ENCODE measurements at places on chromosomes 4 and X. TPM values are rescaled to one million over a fixed set of nuclear protein-coding genes. Genes with fewer than 3 reads are reported as not detected.

GRCh38 chr4:73028621-73029020 lies 40.9 kb downstream of the COX18 start:
- DNase-seq, result no peak

- DNase-seq, result no peak
These were observed 15.4 kb upstream of the FAM9C start for GRCh38 chrX:13059637-13060499.

The CDS1 gene
- 22.3 TPM for polyA plus RNA-seq

GRCh38 chr4:1870328-1870577 lies 940 bp upstream of the NSD2 start:
- DNase-seq, result peak; percentile 86

DNA sequence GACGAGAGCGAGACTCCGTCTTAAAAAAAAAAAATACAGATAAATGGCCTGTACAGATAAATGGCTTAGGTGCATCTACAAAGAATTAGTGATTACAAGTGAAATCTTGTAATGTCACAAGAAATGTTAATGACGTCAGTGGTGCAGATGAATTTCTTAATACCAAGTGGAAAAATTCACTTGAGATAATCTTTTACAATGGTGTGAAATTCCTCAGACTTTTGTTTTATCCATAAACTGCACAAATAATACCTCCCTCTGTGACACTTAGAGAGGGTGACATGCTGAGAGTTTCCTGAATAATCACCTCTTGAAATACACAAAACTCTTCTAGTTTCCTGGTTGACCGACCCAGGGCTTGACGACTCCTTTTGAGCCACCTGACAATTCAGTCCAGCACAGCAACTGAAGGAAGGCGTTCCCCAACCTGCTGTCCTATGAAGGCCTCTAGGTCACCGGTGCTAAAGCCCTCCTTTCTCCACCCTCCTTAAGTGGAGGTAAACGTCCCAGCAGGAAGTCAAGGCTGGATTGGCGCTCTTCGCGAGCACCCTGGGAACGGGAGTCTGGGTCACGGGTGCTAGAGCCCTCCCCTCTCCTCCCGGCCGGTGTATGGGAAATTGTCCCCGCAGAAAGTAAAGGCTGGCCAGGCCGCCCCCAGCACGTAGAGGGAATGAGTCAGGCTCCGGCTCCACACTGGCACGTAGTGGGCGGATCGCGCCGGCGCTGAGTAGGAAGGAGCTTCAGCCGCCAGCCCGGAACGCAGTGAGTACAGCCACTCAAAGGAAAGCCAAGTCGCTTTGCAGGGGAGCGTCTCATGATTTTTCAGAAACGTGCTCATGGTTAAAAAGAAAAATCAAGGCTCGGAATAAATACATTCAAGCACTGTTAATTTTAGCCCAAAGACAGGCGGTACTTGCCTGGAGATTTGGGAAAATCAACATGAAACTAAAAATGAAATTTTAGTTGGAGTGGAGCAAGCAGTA lies at the start of gene TMEM144:
Gene TMEM144 (plus strand): TSS at position 662 of the 983 bp plus-strand sequence. CDS start 2,182 bp downstream, outside the sequence.
- peak; percentile 73 for DNase-seq

- DNase-seq, result no peak
These were observed 7.3 kb downstream of the EMCN start for GRCh38 chr4:100510551-100510950.

The TMPRSS11B gene
- 0.10 TPM for polyA plus RNA-seq

The PAGE1 gene
- not detected for polyA plus RNA-seq

The PSAPL1 gene
- not detected for polyA plus RNA-seq

DNA sequence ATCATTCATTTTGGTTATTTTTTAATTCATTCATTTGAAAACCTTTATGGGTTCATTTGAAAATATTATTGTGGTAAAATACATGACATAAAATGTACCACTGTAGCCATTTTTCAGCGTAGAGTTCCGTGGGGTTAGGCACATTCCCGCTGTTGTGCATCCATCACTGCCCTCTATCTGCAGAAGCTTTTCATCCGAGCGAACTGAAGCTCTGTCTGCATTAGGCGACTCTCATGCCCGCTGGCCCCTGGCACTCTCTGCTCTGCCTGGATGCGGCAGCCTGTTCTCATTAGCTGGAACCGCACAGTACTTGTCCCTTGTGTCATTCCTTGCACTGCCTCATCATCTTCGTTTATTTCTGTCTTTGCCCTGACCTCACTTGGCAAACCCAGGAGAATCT lies 17.5 kb downstream of the CFAP99 start:
- no peak for DNase-seq

DNA sequence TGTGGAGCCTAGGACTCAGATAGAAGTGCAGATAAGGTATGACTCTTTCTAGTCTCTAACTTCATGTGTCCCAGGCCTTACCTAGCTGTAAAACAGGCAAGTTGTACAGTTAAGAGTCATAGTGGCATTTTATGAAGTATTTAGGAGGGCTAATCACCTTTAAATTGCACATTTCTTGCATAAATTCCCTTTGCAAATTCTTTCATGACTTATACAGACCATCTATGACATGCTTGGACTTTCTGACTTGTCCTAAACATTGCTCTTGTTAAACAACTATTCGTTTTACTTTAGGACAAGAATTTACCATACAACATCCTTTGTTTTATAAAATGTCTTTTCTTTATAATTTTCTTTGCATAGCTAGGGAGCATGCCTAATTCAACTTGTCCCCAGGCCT lies 7.8 kb upstream of the RRAGB start:
- no peak for DNase-seq

- DNase-seq, result no peak
These were observed 100.2 kb upstream of the IL13RA1 start for GRCh38 chrX:118627084-118627758.

- DNase-seq, result no peak
These were observed 90.7 kb downstream of the NSUN7 start for GRCh38 chr4:40840255-40840984.

The ERAS gene
- polyA plus RNA-seq, result 0.24 TPM

DNA sequence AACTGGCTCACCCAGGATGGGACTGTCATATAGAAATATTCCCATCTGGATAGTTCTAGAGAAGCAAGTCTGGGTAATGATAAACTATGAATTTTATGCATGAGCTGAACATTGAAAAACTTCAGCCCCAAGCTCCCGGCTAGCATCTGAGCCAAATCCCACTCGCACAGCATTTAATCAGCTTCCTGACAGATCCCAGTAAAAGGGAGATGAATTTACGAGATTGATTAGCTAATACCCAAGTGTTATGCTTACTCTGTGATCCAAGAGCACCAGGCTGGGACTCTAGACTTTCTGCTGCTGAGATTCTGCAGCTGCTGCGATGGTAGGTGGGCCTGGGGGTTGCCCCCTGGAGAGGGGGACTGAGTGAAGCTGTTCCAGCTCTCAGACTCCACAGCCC lies 28.0 kb downstream of the FRMPD3 start:
- DNase-seq, result no peak

The HHIP gene
- 4.2 TPM for polyA plus RNA-seq

DNA sequence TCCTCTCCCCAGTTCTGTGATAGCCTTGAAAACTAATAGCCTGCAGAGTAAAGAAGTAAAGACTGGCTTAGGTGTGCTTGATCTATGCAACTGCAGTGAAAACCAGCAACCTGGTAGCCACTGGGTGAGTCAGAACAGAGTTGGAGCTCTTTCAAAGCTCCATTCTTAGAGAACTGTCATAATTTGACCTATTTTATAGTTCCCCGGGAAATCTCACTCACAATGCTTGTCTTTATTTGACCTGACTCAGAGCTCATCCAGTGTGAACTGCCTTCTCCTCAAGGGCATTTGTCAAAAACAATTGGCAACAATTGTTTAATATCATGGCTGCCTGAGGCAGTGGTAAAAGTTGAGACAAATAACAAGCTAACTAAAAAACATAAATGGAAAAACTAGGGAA lies 213.0 kb upstream of the NHS start:
- no peak for DNase-seq

The F8 gene
- 13.3 TPM for polyA plus RNA-seq

- no peak for DNase-seq
These were observed 48.2 kb downstream of the HADH start for GRCh38 chr4:108037884-108038283.

DNA sequence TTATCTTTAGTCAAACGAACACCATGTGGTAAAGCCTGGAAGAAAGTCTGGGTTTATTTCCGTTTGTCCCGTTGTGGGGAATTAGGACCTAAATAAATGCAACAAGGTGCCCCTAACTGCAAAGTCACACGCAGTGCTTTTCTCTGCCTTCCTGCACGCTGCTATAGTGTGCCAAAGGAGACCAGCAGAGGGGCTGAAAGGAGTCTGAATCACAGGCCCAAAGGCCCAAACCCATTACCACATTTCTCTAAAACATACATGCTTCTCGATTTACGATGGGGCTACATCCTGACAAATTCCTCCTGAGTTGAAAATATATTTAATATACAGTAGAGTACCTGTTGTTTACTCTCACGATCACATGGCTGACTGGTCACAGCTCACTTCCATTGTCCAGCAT lies 4.5 kb downstream of the VEGFC start:
- no peak for DNase-seq

DNA sequence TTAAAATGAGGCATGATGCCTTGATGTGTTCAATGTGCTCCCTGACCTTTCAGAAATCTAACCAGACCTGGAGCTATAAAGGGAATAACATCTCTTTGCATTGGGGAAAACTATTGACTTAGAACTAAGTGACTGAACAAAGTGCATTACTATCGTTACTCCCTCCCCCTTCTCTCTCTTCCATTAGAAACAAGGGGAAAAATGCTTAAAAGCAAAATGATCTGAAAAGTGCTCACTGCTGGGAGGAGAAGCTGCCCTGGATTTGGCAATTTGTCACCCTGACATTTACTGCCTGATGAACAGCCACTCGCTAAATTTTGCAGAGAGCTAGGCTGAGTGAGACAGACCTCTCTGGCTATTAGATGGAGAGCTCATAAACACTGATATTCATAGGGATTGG lies 48.6 kb upstream of the PARM1 start:
- peak; percentile 63 for DNase-seq

DNA sequence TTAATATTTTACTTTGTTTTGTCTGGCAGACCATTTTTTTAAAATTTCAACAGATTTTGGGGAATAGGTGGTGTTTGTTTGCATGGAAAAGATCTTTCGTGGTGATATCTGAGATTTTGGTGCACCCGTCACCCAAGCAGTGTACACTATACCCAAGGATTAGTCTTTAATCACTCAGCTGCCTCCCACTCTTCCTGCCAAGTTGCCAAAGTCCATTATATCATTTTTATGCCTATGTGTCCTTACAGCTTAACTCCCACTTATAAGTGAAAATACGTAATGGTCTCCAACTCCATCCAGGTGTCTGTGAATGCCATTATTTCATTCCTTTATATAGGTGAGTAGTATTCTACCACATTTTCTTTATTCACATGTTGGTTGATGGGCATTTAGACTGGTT lies 281.7 kb upstream of the GK2 start:
- DNase-seq, result peak; percentile 50

The GAGE1 gene
- not detected for polyA plus RNA-seq

DNA sequence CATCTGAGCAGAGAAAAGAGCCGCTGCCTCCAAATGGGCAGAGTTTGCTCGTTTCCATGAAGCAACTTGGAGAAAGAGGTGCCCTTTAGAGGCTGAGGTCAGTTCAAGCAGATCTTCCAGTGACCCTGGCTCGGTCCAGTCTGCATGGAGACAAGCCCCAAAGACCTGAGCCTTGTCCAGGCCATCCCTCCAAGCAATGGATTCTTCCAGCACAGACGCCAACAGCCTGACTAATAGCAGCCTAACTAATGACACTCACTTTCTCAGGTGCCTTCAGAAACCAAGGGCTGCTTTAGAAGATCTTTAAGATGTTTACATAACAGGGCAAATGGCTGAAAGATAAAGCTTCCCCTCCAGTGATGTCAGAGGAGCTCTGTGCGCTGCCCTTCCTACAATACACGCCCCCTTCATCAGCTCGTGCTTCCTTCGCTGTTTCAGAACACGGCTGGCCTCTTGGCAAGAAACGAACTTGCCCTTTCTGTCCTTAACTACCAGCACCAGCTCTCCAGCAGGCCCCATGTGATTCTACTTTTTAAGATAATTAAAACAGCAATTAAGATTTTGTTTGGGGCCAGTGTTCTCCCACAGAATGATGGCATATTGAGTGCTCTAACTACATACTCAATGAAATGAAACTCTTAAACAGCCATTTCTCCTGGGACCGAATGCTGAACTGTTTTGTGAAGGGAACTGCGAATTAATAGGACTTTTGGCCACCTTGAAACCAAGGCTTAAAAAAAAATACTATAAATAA lies 119.0 kb downstream of the GPR143 start:
- DNase-seq, result no peak

The CNKSR2 gene
- polyA plus RNA-seq, result 1.3 TPM

The CENPI gene
- polyA plus RNA-seq, result 7.9 TPM

The TKTL2 gene
- polyA plus RNA-seq, result not detected

The GRID2 gene
- polyA plus RNA-seq, result 5.5 TPM

DNA sequence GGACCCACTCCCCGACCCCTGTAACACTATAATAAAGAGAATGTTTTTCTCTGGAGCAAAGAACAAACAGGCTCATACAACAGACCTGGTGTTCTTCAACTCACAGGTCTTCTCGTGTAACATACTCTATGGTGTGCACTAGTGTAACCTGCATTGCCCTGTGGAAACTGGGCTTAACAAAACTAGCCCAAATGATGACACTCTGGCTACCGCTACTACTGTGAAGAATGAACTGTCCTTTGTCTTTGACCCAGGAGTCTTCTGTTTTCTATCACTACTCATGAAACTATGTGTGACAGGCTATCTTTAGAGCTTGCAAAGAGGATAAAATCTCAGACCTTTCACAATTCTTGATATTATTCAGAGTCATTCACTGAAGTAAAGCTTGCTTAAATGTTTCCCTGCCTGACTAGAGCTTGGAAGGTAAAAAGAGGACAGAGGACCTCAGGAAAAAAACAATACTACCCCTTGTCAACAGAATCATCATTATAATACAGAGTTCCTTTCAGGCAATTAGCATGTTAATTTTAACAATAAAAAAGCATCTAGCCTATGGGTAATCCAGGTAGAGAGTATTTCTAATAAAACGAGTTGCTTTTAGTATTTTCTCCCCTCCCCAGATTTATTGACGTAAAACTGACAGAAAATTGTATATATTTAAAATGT lies 59.2 kb downstream of the FSTL5 start:
- no peak for DNase-seq

The CT47B1 gene
- polyA plus RNA-seq, result not detected

The CXCR3 gene
- not detected for polyA plus RNA-seq

DNA sequence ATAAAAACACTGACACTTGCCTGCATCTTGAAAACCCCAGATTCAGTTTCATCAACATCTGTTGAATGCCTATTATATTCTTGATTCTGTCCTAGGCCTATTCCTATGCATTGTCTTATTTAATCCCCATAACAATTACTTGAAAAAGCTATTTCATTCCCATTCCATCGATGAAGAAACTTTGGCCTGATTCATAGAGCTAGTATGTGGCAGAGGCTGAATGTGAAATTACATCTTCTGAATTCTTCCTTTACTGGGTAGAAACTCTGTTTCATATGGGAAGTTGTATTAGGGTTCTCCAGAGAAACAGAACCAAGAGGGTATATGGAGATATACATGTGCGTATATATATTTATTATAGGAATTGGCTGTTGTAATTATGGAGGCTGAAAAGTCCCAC lies 35.0 kb upstream of the SLC4A4 start:
- no peak for DNase-seq

DNA sequence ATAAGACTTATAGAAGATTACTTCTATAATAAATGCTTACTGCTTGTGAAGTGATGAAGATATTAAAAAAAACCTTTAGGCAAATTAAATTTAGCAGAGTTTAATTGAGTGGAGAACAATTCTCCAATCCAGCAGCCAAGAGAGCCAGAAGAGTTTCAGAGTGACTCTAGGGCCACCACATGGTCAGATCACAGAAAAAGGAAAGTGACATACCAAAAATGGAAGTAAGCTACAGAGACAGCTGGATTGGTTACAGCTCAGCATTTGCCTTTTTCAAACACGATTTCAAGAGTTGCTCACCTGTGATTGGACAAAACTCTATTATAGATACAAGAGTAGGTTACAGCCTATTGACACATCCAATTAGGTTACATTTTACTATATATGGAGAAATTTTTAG lies 79.0 kb upstream of the TRAM1L1 start:
- no peak for DNase-seq

All from renal pelvis (tissue), 12 donors.